Activated CD4-positive, alpha-beta memory T cell treated with anti-CD3 and anti-CD28 coated beads for 36 hours (primary cell): ENCODE measurements at places on chromosomes 2 and 18. TPM values are rescaled to one million over a fixed set of nuclear protein-coding genes. Genes with fewer than 3 reads are reported as not detected.

DNA sequence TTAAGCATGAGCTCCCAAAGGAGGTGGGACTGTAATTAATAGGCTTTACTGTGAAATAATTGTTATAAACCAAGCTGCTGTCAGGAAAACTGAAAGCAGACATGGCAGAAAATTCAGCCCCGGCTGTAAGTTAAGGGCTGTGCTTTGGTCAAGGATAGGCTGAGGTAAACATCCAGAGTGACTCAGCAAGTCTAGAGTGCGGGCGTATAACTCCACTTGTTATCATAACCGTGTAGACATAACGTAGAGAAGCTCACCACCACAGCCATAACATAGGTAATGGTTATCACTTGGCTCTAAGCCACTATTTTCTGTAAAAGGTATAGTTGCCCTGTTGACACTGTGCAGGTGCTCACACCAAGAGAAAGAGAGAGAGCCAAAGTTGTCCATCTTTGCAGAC lies 316.8 kb downstream of the DCDC2C start:
- no peak for DNase-seq

DNA sequence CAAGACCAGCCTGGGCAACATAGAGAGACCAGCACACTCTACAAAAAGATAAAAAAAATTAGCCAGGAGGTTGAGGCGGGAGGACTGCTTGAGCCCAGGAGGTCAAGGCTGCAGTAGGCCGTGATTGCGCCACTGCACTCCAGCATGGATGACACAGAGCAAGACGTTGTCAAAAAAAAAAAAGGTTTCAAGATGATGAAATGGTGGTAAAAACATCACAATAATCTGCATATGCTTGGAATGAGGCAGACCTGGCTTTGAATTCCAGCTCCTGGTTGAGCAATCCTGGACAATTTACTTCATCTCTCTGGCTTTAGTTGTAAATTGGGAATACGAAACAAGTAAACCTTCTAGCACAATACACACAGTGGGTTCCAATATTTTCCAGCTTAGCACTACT lies 24.1 kb downstream of the USP40 start:
- no peak for DNase-seq

DNA sequence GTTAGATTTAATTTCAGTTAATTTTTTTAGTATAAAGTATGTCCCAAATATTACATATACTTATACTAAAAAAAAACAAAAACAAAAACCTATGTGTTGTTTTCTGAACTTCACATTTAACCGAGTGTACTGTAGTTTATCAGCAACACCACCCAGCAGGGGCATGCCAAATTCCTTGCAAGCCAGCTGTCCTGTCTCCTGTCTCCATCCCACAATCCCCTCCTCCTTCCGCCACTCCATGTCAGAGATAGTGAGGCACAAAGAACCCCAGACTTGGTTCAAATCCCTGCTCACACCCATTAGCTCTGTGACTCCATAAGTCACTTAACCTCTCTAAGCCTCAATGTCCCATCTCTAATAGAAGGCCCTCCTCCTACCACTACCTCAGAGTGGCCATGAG lies 9.4 kb downstream of the CHST10 start:
- no peak for DNase-seq

DNA sequence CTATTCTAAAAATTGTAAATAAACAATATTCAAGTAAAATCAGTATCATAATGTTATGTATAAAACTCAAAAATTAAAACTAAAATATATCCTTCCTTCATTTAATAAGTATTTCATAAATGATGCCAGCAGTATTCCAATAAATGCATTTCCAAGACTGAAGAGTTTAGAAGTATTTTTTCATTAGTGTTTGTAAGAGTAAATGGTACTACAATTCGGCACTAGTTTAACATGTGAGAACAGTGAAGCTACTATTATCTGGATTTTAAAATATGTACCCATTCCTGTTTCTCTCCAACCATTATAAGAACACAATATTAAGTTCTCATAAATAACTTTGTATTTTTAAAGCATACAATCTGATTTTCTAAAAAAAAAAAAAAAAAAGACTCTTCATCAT lies 3.3 kb downstream of the BAZ2B start:
- no peak for DNase-seq

GRCh38 chr2:20556756-20557155 lies 94.1 kb downstream of the HS1BP3 start:
- DNase-seq, result no peak

DNA sequence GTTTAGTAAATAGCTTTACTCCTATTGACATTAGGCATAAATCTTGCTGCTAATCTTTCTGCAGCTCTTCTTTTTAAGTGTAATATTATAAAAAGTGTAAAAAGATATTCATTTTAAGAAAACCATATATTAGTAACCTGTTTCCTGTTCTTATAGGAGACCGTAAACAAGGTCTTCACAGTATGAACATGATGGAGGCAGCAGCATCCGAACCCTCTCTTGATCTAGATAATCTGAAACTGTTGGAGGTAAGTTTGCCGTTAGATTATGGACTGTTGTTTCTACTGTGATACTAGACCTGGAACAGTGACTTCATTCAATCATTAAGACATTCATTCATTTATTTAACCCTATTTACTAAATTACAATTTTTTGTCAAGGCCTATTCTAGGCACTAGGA lies 120.0 kb upstream of the FAM117B start:
- DNase-seq, result peak; percentile 16

GRCh38 chr2:121634354-121635307 lies 14.6 kb downstream of the CLASP1 start:
- peak; percentile 42 for DNase-seq

GRCh38 chr18:46466234-46467160 lies 190.5 kb downstream of the LOXHD1 start:
- DNase-seq, result no peak

DNA sequence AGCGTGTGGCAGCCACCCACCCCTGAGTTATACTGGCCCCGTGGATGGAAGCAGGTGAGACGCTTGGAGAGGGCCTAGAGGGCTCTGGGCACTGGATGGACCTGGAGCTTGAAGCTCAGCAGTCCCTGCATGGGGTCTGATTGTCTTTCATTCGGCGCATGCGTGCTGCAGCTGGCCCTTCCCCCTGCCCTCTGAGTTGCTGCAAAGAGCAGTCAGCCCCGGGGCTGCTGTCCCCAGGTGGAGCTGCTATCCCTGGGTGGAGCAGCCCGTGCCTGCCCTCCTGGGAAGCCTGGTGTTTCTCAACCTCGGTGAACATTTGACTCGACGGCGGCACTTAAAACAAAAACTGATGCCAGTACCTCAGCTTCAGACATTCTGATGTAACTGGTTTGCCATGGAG lies 29.6 kb downstream of the IGFBP5 start:
- no peak for DNase-seq

- no peak for DNase-seq
Observed at GRCh38 chr2:100422320-100423055, 5.0 kb upstream of the CHST10 start.

GRCh38 chr18:6668836-6669235 lies 60.7 kb upstream of the ARHGAP28 start:
- DNase-seq, result no peak

DNA sequence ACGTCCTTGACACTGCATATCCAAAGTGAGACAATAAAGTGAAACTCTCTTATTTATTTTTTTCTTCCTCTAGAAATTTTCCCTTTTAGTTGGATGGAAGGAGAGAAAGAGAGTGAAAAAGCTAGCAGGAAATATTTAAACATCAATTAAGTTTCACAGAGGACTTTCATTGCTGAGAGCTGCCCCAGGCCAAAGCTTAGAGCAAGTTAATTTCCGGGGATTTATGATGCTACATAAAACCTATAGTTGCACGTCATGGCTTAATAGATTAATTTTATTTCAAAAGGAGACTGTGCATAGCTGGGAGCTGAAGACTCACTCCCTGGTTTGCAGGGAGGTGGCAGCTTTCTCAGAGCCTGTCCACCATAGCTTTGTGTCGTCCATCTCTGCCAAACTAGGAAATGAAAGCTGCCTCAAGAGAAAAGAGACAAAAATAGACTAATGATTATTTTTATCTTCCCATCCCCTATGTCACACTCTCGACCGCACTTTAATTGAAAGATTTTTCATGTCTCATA lies 323.3 kb upstream of the RAB6C start:
- no peak for DNase-seq

- DNase-seq, result no peak
Observed at GRCh38 chr2:207897541-207898353, 127.6 kb downstream of the PLEKHM3 start.

DNA sequence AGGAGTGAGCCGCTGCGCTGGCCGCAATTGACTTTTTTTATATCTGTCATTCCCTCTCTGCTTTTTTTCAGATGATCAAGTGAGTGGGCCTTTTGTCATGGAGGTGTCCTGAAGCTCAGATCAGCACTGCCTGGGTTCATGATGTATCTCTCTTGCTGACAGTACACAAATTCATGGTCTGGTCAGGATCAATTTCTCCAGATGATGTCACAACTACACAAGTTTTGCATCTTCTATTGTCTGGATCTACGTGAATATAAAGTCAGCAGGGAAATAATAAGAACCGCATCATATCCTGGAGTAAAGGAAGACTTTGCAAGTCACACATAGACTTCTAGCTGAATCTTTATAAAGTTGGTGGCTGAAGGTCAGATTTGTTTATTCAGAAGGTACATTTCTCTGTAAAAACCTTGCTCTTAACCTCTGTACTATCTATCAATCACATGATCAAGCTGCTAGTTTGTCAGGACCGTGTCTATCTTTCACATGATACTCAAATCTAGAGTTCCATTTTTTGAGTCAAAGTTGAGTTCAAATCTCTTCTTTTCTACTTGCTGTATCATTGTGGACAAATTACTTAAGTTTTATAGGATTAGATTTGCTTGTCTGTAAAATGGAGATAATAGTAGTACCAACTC lies 13.1 kb upstream of the CD28 start:
- DNase-seq, result no peak

GRCh38 chr2:40824278-40824677 lies 372.4 kb upstream of the SLC8A1 start:
- DNase-seq, result no peak

Gene INHBB
- total RNA-seq, result not detected

Gene C2orf72
- total RNA-seq, result 0.55 TPM

Gene LOXHD1
- total RNA-seq, result 0.05 TPM
